ENCODE measurements at places on chromosomes 2 and 18. TPM values are rescaled to one million over a fixed set of nuclear protein-coding genes. Genes with fewer than 3 reads are reported as not detected.

GRCh38 chr2:173654896-173655265 is 300.2 kb downstream of the CDCA7 start:
- H3K4me3 ChIP-seq, result no peak overlapping the region
- H3K27me3 ChIP-seq, result peaks cover 6% of the 10 kb centered on the region
- no peaks in the 10 kb centered on the region for H3K36me3 ChIP-seq
- DNase-seq, result no peak
- H3K27ac ChIP-seq, result no peak overlapping the region

DNA sequence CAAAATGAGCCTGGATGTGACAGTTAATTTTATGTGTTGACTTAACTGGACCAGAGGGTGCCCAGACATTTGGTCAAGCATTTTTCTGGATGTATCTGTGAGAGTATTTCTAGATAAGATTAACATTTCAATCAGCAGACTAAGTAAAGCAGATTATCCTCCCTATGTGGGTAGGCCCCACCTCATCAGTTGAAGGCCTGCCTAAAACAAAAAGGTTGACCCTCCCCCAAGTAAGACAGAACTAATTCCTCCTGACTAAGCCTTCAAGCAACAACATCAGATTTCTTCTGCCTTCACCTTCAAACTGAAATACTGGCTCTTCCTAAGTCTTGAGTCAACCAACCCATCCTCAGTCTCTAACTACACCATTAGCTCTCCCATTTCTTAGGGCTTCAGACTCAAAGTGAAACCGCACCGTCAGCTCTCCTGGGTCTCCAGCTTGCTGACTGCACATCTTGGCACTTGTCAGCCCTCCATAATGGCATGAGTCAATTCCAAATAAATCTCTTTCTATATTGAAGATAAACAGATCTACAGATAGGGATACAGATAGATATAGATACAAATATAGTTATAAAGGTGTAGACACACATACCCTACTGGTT is 47.9 kb downstream of the MEMO1 start:
- peaks cover 49% of the 10 kb centered on the region for H3K4me1 ChIP-seq
- H3K27ac ChIP-seq, result peak overlapping the region; percentile 44
- no peak overlapping the region for H3K4me3 ChIP-seq
- no peaks in the 10 kb centered on the region for H3K27me3 ChIP-seq
- H3K36me3 ChIP-seq, result peaks cover 5% of the 10 kb centered on the region

DNA sequence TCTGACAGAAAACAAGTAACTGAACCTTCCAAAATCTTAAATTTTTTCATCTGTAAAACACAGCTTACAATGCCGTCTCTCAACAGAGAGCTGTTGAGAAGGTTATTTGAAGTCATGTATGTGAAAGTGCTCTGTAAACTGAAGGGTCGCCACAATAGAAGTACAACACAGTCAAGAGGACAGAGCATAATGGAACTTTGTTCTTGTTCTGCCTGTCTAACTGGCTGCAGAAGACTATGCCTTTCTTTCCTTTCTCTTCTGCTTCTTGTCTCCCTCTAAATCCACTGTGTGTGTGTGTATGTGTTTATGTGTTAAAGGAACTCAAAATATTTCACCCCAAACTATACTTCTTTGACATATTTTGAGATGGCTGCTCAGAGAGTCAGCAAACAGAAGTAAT is 365.8 kb upstream of the RND3 start:
- H3K27me3 ChIP-seq, result peaks cover 2% of the 10 kb centered on the region
- H3K4me1 ChIP-seq, result no peaks in the 10 kb centered on the region
- no peak overlapping the region for H3K27ac ChIP-seq
- DNase-seq, result no peak
- H3K4me3 ChIP-seq, result no peak overlapping the region

DNA sequence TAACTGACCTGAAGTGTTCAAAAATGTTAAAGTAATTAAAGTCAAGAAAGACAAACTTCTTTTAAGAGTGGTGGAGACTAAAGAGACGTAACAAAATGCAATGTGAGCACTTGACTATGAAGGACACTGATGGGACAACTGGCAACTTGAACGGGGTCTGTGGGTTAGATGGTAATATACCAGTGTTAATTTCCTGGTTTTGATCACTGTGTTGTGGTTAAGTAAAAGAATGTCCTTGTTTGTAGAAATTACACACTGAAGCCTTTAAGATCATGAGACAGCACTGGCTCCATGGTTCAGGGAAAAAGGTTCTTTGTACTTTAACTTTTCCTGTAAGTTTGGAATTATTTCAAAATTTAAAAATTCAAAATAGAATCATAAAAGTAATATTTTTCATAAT is 58.2 kb downstream of the REL start:
- DNase-seq, result no peak
- no peaks in the 10 kb centered on the region for H3K27me3 ChIP-seq
- H3K36me3 ChIP-seq, result peaks cover 70% of the 10 kb centered on the region
- peaks cover 17% of the 10 kb centered on the region for H3K4me1 ChIP-seq
- H3K4me3 ChIP-seq, result no peak overlapping the region

DNA sequence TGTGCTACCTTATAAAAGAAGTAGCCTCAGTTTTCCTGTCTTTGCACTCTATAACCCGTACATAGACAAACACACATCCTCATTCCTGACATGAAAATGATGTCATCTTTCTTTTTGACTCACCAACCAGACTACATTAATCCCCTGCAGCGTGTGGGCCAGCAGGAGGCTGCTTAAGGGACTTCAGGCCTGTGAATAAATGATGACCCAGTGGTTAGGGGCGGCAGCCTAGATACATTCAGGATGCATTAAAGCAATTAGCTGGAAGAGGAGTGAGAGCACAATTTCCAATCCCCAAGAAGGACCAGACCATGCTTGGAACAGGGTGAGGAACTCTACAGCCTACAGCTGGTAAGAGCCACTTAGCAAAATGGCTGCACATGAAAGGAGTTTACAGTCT is 57.3 kb upstream of the KLF7 start:
- H3K36me3 ChIP-seq, result no peaks in the 10 kb centered on the region
- H3K27ac ChIP-seq, result no peak overlapping the region
- peaks cover 3% of the 10 kb centered on the region for H3K27me3 ChIP-seq
- H3K4me3 ChIP-seq, result no peak overlapping the region

DNA sequence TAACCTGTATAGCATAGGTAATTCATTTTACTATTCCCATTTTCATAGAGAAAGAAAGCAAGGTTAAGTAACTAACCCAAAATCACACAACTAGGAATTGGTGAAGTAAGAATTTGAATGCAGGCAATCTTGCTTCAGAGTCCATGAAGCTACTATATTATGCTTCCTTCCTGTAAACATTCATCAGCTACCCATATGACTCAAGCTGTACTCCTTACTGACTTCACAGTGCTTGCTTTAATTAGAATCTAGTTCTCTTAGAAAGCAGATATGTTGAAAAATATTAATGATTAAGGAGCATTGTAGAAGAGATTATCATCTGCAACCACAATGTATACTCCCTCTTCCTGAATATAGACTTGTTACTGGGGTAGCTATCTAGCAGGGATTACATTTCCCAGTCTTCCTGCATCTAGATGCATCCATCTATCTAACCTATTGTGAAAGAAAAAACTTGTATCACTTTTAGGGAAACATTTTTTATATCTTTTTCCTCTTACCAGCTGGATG is 961.6 kb upstream of the CHAC2 start:
- H3K36me3 ChIP-seq, result no peaks in the 10 kb centered on the region
- no peak overlapping the region for H3K4me3 ChIP-seq
- no peaks in the 10 kb centered on the region for H3K4me1 ChIP-seq
- H3K27ac ChIP-seq, result no peak overlapping the region

KLHL30 gene
- not detected for total RNA-seq

SIX3 gene
- total RNA-seq, result not detected

UGT1A10 gene
- not detected for total RNA-seq

FBXO36 gene
- 2.0 TPM for total RNA-seq

GRCh38 chr18:23883277-23883790 is 131.2 kb upstream of the TTC39C start:
- H3K36me3 ChIP-seq, result no peaks in the 10 kb centered on the region
- no peak overlapping the region for H3K4me3 ChIP-seq
- no peaks in the 10 kb centered on the region for H3K27me3 ChIP-seq
- peak overlapping the region; percentile 13 for H3K27ac ChIP-seq
- DNase-seq, result no peak

NEB gene
- total RNA-seq, result 0.34 TPM

DNA sequence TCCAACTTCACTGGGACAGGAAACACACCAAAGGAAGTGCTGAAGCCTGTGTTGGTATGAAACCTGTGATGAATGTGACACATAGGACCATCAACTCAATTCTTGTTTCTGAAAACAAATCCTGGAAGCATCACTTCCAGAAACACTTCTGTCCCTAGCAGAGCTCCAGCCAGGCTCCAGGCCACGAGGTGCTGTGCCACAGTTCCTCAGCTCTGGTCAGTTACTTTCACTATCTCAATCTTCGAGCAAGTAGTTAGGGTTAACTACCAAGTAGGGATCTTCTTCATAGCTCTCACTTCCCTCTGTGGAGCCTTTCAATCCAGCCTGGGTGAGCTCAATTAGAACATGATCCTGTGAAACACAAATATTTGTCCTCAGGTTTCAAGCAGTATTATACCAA is 3.6 kb upstream of the LCT start:
- no peak overlapping the region for H3K4me3 ChIP-seq
- H3K4me1 ChIP-seq, result peaks cover 34% of the 10 kb centered on the region
- peaks cover 48% of the 10 kb centered on the region for H3K36me3 ChIP-seq

DNA sequence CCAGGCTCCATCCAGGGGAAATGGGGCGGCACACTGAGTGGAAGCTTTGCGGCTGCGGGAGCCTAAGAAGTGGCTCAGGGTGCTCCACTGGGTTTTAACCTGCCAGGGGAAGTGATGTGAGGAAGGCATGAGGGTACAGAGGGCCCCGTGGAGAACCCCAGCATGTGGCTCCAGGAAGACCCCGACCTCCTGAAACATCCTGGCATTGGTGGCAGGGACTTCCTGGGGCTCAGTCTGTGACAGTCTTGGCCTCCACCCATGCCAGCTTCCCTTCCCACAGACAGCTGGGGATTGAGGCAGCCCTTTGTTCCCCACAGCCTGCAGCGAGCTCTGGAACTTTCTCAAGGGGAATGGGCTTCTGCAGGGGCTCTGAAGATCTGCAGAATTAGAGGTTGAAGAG is 146.6 kb downstream of the TNS1 start:
- DNase-seq, result no peak
- no peaks in the 10 kb centered on the region for H3K27me3 ChIP-seq
- no peaks in the 10 kb centered on the region for H3K4me1 ChIP-seq
- H3K27ac ChIP-seq, result no peak overlapping the region

GRCh38 chr2:175624785-175625184 is 377.3 kb downstream of the LNPK start:
- DNase-seq, result no peak
- no peak overlapping the region for H3K4me3 ChIP-seq
- H3K27me3 ChIP-seq, result peaks cover 5% of the 10 kb centered on the region
- no peaks in the 10 kb centered on the region for H3K4me1 ChIP-seq
- no peaks in the 10 kb centered on the region for H3K36me3 ChIP-seq

DNA sequence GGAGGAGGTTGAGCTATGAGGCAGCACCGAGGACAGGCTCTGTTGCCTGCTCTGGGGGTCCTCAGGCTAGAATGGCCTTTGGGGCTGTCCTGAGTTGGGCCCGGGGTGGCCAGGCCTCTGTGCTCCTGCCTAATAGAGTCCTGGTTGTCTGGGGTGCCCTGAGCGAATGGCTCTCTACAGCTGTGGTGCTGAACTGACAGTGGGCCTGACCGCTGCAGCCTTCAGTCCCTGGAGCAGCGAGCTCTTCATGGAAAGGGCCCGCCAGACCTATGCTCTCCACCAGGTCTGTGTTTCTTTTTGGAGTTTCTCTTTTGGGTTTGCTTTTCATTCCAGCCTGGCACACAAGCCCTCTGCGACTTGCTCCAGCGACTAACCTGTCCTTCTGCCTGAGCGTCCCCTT is 679.0 kb upstream of the RAB6C start:
- H3K27ac ChIP-seq, result no peak overlapping the region
- no peak for DNase-seq
- no peaks in the 10 kb centered on the region for H3K36me3 ChIP-seq
- H3K27me3 ChIP-seq, result no peaks in the 10 kb centered on the region

GALNT1 gene
- 38.2 TPM for total RNA-seq

- H3K4me3 ChIP-seq, result no peak overlapping the region
- H3K27me3 ChIP-seq, result peaks cover 24% of the 10 kb centered on the region
- no peak for DNase-seq
- no peaks in the 10 kb centered on the region for H3K4me1 ChIP-seq
Measured at GRCh38 chr2:3007135-3007534, 370.5 kb downstream of the EIPR1 start.

LBX2 gene
- 0.43 TPM for total RNA-seq

DNA sequence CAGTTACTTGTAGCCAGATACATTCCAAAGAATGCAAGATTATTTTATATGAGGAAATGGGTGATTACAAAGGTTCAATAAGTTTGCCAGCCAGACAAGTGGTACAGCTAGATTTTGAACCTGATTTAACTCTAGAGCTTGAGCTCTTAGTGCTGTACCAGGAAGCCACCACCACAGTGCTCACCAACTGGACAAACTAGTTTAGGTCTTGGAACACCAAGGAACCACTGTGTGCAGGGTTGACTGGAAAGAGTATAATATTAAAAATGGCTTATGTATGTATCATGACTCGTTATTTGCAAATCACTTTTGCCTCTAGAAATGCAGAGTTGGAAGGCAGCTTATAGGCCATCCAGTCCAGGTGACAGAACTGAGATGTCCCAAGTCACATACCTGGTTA is 177.2 kb downstream of the TXNL1 start:
- no peak overlapping the region for H3K4me3 ChIP-seq
- DNase-seq, result no peak
- peaks cover 8% of the 10 kb centered on the region for H3K27me3 ChIP-seq
- H3K4me1 ChIP-seq, result no peaks in the 10 kb centered on the region
- no peaks in the 10 kb centered on the region for H3K36me3 ChIP-seq
- H3K27ac ChIP-seq, result no peak overlapping the region

ALPG gene
- total RNA-seq, result not detected

- peaks cover 12% of the 10 kb centered on the region for H3K4me1 ChIP-seq
- DNase-seq, result no peak
- H3K36me3 ChIP-seq, result peaks cover 1% of the 10 kb centered on the region
- no peaks in the 10 kb centered on the region for H3K27me3 ChIP-seq
Measured at GRCh38 chr2:46632349-46632748, 153.0 kb downstream of the TMEM247 start.

GRCh38 chr18:36075862-36076587 is 8.7 kb upstream of the RPRD1A start:
- H3K27me3 ChIP-seq, result peaks cover 9% of the 10 kb centered on the region
- H3K4me1 ChIP-seq, result no peaks in the 10 kb centered on the region

- no peaks in the 10 kb centered on the region for H3K4me1 ChIP-seq
- no peaks in the 10 kb centered on the region for H3K36me3 ChIP-seq
- H3K27me3 ChIP-seq, result no peaks in the 10 kb centered on the region
- no peak overlapping the region for H3K4me3 ChIP-seq
- H3K27ac ChIP-seq, result no peak overlapping the region
Measured at GRCh38 chr2:179140571-179140970, 90.6 kb upstream of the CCDC141 start.
